ENCODE measurements at places on chromosomes 13 and 19. TPM values are rescaled to one million over a fixed set of nuclear protein-coding genes. Genes with fewer than 3 reads are reported as not detected.

GRCh38 chr19:32195706-32196610, 149.5 kb upstream of the ZNF507 start:
- no peak for DNase-seq

GRCh38 chr13:33016414-33017322, at the start of gene KL:
Gene KL, plus strand, starts transcription at chr13:33016423. Its CDS starts 18 bp downstream, at chr13:33016441.
- DNase-seq, result peak; percentile 88

ATP8B3 gene
- total RNA-seq, result 0.72 TPM

DNA sequence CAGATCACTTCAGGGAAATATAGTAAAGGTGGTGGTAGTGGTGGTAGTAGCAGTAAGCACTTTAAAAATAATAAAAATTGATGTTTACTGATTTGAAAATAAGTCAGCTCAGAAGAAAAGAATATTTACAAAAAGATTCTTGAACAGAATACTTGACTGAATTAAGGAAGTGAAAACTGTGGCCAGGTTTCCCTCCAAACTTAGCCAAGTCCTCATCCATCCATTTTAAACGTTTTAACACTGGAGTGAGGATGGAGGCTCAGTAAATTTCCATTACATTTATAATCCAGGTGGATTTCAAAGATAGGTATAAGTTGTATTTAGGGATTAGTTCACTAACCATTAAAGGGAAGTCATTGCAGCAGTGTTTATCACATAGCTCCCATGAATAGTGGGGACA, 221.5 kb downstream of the RGCC start:
- DNase-seq, result no peak

DNA sequence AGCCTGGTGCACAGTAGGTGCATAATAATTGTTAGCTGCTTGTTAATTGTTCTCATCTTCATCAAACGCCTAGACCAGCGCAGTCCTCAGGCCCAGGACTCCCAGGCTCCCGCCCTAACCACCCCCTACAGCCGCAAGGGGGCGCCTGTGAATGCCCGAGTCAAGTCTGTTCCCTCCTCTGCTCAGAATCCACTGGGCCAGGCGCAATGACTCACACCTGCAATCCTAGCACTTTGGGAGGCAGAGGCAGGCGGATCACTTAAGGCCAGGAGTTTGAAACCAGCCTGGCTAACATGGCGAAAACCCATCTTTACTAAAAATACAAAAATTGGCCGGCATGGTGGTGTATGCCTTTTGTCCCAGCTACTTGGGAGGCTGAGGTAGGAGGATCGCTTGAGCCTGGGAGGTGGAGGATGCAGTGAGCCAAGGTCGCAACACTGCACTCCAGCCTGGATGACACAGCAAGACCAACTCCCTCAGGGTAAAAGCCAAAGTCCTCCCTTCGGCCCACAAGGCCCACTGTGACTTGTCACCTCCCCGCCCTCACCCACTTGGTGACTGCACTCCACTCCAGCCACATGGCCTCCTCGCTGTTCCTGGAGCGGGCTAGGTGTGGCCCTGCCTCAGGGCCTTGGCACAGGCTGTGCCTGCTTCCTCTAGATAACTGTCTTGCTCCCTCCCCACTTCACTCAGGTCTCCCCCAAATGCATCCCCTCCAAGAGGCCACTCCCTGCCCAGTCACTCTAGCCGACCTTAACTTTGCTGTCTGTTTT, 9.1 kb downstream of the ZNF653 start:
- DNase-seq, result peak; percentile 98

DNA sequence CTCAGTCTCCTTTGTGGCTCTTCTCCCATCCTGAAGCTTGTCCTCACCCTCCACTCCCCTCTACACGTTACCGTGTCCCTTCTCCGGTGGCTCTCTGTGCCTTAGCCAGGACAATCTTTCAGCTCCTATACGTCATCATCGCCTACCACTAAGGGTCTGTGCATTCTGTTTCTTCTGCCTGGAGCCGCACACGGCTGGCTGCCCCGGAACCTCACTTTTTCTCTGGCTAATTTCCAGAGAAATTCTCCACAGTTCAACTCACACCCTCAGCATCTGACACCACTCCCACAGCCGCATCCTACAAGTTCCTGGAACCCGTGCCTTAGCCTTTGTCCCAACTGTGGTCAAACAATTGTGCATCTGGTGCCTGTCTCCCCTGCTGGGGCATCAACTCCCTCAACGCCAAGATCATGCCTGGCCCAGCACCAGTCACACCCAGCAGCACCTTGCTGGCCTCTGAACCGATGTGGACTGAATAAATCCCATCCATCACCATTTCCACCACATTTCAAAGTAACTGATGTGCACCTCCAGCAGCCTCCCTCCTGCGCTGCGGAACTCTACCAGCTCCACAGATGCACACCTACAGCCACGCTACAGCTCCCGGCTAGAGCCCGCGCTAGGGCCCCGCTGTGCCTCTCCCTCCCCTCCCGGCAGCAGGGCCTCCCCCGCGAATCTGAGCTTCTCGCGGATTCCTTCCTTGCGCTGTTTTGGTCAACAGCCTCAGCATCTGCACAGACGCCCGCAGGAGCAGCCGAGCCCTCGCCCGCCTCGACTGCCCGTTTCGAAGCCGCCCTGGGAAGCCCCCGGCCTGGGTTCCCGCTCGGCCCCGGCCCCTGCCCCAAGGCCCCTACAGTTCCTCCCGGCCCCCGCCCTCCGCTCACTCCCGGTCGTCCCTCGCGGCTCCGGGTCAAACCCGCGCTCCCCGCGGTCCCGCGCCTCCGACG, 689 bp downstream of the DCUN1D2 start:
- DNase-seq, result peak; percentile 91

GRCh38 chr19:3669082-3669946, 31.0 kb downstream of the PIP5K1C start:
- DNase-seq, result no peak
